ENCODE measurements at places on chromosomes 5 and 9.
A peak's percentile ranks its signal among the peaks of the same experiment; 100 is the strongest.

GRCh38 chr5:8136271-8136670 lies 267.3 kb downstream of the MTRR start:
- no peak for DNase-seq

DNA sequence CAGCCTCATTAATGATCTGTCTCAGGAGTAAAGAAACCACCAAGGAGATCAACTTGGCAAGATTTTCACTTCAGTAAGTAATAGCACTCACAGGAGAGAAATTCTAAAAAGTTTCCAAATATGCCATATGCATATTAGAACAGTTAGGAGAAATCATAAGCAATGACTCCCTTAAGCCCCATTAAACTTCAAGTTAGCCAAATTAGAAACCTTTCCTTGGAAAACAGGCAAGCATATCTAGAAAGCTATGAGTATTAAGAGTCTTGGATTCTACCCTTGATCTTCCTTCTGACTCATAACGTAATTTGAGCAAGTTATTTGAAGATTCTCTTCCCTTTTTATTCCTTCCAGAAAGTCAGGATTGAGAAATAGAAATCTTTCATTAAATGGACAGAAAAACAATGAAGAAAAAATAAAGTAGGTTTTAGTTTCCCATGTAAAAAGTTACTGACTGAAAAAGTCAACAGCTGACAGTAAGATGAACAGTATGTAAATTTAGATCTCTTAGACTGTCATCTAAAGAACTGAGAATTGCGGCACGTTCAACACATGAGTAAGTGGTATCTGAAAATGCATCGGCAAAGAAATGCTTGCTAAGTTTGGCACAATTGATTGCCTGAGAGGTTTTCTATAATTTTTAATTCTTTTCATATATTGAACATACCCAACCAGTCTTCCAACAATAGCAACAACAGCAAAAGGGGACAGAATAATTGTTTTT lies 565.7 kb upstream of the FTMT start:
- DNase-seq, result no peak

DNA sequence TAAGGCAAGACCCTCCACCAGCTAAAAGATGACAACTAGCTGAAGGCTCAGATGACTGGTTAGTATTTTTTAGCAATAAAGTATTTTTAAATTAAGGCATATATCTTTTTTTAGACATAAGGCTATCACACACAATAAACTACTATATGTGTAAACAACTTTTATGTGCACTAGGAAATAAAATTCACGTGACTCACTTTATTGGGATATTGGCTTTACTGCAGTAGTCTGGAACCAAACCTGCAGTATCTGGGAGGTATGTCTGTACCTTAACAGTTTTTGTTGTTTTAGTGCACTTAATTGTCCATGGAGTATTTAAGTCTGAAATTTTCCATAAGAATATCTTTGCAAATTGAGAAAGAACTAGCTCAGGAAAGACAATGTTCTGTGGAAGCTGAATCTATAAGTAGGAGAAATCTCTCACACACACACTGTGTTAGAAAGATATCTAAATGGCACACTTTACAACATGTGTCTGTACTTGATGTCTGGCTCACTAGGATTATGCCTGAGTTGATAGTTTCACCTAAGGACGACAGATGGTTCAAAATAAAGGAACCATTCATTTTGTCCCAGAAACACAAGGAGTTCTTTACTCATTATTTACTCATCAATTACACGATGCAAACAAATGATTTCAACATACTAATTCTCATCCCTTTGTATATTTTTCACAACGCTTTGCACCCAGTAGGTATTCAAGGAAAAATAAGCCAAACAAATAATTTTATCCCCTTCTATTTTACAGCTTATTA lies 4.6 kb downstream of the RAPGEF6 start:
- no peak for DNase-seq

- DNase-seq, result no peak
Observed at GRCh38 chr9:118674942-118675341, 694.3 kb downstream of the BRINP1 start.

- no peak for DNase-seq
Observed at GRCh38 chr9:5185220-5185840, at the start of gene INSL6. Gene INSL6 (minus strand): TSS chr9:5185639. CDS start chr9:5185602, 37 bp downstream.

DNA sequence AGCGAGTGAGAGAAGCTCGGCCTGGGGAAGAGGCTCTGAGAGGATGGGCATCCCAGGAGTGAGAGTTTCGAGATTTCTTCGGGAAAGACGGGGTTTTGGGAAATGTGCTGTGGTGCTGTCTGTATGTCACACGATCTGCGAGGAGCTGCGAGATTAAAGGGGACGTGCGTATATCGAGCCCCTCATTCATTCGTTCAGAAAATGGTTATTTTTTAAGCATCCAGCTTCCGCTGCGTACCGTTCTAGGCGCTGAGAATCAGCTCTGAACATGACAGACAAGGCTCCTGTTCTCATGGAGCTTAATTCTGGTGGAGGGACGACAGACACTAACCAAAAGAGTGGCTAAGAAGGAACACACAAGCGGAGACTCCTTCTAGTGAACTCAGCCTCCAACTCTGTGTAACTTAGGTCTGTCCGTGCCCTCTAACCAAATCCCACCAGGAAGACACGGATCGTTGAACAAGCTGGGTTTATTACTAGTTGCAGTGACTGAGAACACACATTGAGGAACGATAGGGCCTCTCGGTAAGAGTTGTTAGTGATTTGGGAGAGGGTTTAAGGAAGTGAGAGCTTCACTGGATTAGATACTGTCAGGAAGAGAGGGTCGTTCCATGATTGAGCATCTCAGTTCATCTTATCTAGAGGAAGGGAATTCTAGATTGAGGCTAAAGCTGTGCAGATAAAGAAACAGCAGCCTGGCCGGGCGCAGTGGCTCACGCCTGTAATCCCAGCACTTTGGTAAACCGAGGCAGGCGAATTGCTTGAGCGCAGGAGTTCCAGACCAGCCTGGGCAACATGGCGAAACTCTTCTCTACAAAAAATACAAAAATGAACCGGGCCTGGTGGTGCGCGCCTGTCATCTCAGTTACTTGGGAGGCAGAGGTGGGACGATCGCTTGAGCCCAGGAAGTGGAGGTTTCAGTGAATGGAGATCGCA lies 1.0 kb upstream of the FBXW11 start:
- no peak for DNase-seq

DNA sequence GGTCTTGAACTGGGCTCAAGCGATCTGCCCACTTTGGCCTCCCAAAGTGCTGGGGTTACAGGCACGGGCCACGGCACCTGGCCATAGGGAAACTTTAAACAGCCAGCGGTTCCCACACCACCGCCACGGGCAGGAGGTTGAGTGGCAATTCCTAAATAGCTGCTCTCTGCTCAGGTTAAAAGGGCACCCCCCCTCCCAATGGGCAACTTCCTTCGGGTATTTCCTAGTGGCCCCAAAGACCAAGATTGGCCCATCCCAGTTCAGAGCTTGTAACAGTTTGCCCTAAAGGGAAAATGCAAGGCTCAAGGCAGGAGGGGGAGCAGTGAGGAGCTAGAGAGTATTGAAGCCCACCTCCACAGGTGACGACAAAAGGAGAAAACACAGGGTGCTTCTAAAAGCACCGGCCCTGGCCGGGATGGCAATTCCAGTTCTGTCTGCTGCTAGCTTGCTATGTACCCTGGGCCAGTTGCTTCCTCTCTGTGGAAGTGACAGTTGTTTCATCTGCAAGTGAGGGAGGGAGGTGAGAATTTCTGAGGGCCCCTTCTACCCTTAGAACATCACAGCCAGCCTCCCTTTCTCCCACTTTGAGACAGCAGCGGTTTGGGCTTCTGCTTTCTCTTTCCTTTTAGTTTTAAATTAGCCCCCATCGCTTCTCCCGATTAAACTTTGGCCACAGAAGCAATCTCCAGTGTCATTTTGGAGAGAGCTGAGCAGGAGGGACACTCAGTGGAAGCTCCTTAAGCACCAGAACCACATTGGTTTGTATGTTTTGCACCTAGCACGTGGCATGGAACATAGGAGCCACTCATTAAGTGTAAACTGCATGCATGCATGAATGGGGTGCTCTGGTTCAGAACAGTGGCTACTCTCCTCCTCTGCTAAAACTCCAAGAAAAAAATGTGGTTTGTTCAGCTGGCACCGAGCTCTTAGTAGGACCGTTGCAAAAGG lies 17.3 kb upstream of the TNIP1 start:
- no peak for DNase-seq

- no peak for DNase-seq
Observed at GRCh38 chr5:81579262-81579924, 171.5 kb downstream of the SSBP2 start.

- DNase-seq, result no peak
Observed at GRCh38 chr9:18796696-18797270, 236.2 kb downstream of the SAXO1 start.

- DNase-seq, result no peak
Observed at GRCh38 chr9:81858657-81859430, 69.4 kb upstream of the SPATA31D4 start.

DNA sequence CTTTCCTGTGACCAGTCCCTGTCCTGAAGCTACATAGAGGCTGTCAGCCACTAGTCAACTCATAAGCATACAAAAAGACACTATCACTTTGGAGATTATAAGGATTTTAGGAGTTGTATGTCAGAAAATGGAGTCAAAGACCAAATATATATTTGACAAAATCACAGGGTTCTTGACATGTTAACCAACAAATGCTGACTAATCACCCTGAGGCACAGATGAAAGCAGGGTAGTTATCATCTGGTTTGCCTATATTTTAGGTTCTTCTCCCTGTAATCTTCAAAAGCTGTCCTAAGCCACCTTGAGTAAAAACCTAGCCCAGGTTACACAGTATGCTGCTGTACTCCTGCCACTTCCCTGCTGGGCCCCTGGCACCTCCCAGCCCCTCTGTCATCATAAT lies 64.7 kb upstream of the ERCC6L2 start:
- no peak for DNase-seq

DNA sequence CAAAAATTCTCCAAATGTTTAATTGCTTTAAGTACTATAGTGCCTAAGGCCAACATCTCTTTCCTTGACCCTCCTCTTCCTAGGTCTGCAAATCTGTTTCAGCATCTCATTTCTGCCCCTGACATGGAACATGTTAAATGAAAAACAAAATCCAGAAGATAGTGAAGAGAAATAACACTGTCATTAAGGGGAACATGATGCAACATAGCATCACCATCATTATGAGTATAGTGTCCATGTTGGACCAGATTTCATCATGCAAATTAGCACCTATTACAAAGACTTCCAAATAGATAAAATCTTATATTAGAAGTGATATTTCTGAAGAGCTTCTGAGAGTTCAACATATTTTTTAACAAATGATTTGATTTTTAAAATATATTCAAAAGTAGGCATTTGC lies 375.2 kb downstream of the PTPRD start:
- DNase-seq, result no peak

- no peak for DNase-seq
Observed at GRCh38 chr9:119175581-119175980, 193.7 kb downstream of the BRINP1 start.

- no peak for DNase-seq
Observed at GRCh38 chr5:33010846-33011245, 299.7 kb downstream of the NPR3 start.

GRCh38 chr9:25094518-25094917 lies 548.8 kb upstream of the IZUMO3 start:
- no peak for DNase-seq

GRCh38 chr5:134246771-134247427 lies 21.0 kb upstream of the PPP2CA start:
- no peak for DNase-seq

DNA sequence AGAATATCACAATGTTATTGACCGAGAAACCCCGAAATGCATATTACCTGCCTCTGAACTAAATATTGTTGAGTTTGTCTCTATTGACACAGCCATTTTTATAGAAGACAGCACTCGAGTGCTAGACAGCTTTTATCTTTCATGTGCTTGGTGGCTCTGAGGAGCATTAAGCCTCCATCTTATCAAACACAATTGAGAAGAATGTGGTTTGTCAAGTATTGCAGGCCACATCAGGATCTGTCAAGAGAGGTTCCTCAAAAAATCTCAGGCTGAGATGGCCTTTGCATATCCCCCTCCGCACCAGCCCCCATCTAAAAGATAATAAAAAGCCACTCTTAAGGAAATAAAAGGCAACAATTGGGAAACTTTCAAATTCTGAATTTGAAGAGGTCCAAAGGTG lies 284.8 kb downstream of the DENND1A start:
- no peak for DNase-seq

DNA sequence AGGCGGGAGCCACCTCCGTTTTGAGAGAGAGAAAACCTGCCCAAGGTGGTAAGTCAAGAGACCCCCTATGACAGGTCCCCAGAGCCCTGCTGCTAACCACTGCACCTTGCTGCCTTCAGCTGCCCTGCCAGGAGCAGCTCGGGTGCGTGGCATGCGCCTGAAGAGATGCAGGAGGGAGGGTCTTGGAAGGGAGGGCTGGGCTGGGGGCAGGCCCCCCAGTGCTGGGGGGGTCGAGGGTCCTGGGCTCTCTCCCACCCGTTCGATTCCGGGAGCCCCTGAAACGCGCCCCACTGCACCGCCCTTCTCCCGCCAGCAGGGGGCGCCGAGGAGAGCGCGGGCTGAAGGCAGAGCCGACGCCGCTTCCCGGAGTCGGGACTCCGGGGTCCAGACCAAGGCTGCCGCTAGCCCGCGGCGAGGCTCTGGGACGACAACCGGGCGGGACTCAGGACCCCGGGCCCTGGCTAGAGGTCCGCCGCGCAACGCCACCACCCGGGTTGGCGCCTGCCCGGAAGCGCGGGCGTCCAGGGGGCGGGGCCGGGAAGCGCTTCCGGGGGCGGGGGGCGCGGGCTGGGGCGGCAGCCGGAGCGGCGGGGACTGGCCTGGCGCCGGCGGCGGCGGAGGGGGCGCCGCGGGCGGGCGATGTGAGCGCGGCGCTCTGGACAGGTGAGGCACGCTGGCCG lies at the start of gene ZBTB34:
Gene ZBTB34 (plus strand): TSS at position 563 of the 680 bp plus-strand sequence. CDS start 18,761 bp downstream, outside the sequence.
- DNase-seq, result peak; percentile 60

DNA sequence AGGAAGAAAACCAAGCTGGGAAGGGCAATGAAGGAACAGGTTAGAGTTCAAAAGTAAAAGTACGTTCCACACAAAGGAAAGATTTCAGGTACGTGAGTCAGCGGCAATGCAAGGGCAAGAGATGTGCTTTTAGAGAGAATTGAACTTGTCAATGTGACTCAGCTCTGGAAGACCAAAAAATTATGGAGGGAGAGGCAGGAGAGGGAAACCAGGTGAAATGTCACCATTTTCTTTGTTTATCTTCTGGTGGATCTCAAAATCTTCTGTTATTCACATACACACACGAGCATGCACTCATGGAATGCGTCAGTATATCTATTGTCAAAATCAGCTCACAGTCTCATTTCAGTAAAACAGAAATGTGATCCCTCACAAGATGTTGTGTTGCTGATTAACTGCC lies 148.8 kb upstream of the RFX3 start:
- DNase-seq, result no peak

DNA sequence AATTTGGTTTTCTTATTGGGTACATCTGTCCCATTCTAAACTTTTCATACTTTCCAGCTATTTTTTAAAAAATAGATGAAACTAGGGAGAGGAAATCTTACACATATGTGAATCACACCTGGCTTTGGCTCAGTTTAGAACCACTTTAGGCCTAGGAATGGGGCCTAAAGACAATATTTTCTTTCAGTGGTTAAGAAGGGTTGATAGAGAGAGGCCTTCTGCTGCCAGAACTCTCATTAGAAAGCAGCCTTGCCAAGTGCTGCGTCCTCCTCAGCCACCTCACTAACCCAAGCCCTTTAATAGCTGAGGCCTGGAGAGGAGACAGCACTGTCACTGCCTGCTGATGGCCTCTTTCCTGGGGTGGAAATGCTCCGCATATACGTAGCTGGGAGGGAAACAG lies 167.5 kb downstream of the SAXO1 start:
- no peak for DNase-seq

- no peak for DNase-seq
Observed at GRCh38 chr5:10801931-10802666, 41.1 kb upstream of the DAP start.
